ENCODE measurements at places on chromosomes 3 and 15.

DNA sequence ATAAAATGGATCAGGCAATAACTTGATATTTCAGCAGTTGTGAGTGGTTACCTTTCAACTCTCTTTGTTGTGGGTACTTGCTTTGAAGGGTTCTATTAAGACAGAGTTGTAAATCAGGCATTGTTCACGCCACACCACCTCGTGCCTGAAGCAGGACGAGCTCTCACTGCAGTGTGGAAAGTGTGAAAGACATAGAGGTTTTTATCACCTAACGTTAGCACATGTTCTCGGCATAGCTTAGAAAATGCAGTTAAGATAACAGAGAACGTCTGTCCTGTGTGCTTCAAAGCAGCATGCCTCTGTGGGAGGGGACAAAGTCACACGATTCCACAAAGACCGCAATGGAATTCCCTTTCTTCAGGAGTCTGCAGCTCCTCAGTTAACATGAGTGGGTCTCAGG is 7.8 kb downstream of the ADAMTS17 start:
- no peak for DNase-seq

- DNase-seq: peak; percentile 94
Observed at GRCh38 chr15:75666823-75667501, 19.2 kb downstream of the SNX33 start.

GRCh38 chr3:190615607-190616006 is 101.7 kb downstream of the IL1RAP start:
- DNase-seq: no peak

DNA sequence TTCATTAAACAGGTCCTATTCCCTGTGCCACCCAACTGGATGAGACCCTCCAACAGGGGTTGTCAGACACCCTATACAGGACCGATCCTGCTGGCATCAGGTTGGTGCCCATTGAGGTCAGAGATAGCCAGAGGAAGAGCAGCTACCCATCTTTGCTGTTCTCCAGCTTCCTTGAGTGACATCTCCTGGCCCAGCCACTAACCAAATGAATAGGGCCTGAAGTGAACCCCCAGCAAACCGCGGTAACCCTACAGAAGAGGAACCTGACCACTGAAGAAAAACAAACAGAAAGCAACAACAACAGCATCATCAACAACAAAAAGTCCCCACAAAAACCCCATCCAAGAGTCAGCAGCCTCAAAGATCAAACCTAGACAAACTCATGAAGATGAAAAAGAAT is 133.6 kb upstream of the ARPP21 start:
- no peak for DNase-seq

GRCh38 chr3:37673401-37673800 is 188.3 kb upstream of the CTDSPL start:
- no peak for DNase-seq

Measured in fibroblast of the conjunctiva (primary cell).